NCI-H1930 (cell line): ENCODE measurements at places on chromosomes 7 and 10.

- peak; percentile 90 for DNase-seq
Measured at GRCh38 chr7:2558629-2559282, at the start of gene IQCE. Gene IQCE (plus strand): TSS chr7:2558979. CDS start chr7:2559182, 203 bp downstream.

- no peak for DNase-seq
Measured at GRCh38 chr10:132298038-132298881, 9.5 kb downstream of the STK32C start.

DNA sequence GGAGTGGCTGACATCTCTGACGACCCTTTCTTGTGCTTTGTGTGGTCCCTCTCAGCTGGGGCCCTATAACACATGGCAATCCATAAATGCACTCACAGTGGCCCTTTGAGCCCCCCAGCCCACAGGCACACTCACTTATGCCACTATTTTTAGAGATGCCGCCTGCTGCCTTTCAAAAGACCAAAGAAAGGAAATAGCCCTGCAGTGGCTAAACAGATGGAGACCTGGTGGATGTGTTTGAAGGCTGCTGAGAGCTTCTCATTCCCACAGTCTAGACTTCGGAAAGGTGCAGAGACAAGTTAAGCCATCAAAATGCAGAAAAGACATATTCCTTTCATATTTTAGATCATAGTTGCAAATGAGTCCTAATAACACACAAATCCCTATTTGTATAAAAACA is 42.0 kb upstream of the PDZD8 start:
- no peak for DNase-seq

GRCh38 chr7:30757342-30757692 is 5.4 kb downstream of the INMT start:
- DNase-seq, result no peak
